ENCODE measurements at places on chromosomes 4 and X.

GRCh38 chr4:76083386-76083988 lies 9.0 kb downstream of the ART3 start:
- DNase-seq: no peak

DNA sequence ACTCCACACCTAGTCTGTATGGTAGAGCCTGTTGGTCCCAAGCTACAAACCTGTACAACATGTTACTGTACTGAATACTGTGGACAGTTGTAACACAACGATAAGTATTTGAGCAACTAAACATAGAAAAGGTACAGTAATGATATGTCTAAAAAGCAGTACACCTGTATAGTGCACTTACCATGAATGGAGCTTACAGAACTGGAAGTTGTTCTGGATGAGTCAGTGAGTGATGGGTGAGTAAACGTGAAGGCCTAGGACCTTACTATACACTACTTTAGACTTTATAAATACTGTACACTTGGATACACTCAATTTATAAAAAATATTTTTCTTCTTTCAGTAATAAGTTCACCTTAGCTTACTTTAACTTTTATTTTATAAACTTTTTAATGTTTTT lies 104.0 kb downstream of the TMA16 start:
- no peak for DNase-seq

GRCh38 chrX:38638952-38639529 lies 77.7 kb downstream of the TSPAN7 start:
- no peak for DNase-seq

DNA sequence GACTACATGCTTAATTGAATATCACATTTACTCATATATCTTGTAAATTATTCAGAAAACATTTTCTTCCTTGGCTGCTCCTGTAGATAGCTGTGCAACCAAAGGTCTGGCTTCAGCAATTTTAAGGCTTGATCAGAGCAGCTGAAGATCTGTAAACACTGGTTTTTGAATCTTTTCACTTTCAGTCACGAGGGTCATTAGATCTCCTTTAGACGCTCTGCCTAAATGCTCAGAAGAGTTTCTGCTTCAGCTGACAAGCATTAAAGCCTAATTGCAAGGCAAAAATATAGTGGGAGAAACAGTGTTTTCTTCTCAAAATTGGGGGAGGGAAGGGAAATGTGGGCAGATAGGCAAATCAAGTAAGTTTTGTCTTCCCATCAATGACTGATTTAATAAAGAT lies 25.7 kb downstream of the TRPC5 start:
- DNase-seq: no peak

DNA sequence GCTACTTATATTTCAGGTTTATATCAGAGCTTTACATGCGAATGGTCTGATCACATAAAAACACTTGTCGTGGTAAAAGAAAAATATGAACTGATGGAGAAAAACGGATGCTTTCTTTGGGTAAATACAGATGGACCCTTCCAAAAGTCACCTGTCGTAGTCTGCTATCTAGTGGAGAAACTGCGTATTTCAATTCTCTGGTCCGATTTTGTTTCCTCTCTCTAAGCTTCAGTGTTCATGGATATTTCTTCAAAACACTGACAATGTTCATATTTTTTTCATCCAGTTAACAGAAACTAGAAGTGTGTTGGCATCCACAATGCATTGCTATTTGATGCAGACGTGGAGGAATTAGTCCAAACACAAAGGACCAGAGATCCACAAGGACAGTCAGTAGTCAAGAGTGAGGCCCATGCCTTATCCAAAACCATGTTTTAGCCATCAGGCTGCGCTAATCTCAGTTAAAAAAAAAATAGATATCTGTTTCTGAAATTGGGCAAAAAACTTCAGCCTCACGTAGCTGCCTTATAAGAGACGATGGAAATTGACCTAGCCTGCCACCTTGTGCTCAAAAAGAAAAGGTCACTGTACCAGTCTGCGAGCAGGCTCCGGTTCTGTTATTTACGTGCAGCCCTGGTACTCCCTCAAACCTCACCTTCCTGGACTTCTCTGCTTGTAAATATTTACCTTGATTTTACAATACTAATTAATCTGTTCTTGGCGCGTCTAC lies 16.0 kb downstream of the MEPE start:
- DNase-seq: no peak

DNA sequence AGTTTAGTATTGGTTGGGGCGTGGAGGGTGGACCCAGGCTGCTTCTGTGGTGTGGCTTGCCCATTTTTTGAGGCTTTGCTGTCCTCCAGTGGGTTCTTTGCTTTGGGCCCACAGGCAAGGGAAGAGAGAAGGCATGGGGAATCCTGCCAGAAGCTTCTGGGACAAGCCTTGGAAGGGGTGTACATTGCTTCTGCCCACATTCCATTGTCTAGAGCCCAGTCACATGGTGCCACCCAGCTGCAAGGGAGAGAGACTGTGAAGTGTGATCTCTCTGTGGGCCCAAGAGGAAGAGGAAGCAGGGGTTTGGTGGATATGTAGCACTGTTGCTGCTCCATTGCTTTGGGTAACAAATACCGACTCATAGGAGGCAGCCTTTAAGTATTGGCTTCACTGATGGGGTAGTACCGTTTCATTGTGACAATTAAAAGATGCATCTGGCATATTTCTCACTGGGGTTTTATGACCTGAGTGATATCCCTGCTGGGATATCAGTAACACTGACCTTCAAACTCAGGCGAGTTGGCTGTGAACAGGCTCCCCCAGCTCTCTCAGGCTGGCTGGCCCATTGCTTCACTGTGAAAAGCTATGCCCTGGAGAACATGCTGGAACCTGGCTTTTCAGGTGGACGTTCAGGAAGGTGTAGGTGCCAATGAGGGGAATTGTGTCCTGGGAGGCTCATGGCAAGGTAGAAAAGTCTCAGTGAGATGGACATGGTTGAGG lies 85.9 kb downstream of the CLDN34 start:
- DNase-seq: no peak

- no peak for DNase-seq
Measured at GRCh38 chrX:15416133-15416993, 32.1 kb upstream of the VEGFD start.

GRCh38 chr4:127525608-127526007 lies 107.1 kb upstream of the INTU start:
- DNase-seq: no peak

- no peak for DNase-seq
Measured at GRCh38 chr4:55409468-55410171, 13.9 kb downstream of the TMEM165 start.

GRCh38 chrX:68433981-68434299 lies 645 bp upstream of the OPHN1 start:
- DNase-seq: no peak

GRCh38 chrX:12979026-12979607 lies 4.2 kb downstream of the TMSB4X start:
- no peak for DNase-seq

Measured in progenitor cell of endocrine pancreas (in vitro differentiated cells).